SJCRH30 (cell line): ENCODE measurements at places on chromosomes 2 and 18. TPM values are rescaled to one million over a fixed set of nuclear protein-coding genes. Genes with fewer than 3 reads are reported as not detected.
A peak's percentile ranks its signal among the peaks of the same experiment; 100 is the strongest.

DNA sequence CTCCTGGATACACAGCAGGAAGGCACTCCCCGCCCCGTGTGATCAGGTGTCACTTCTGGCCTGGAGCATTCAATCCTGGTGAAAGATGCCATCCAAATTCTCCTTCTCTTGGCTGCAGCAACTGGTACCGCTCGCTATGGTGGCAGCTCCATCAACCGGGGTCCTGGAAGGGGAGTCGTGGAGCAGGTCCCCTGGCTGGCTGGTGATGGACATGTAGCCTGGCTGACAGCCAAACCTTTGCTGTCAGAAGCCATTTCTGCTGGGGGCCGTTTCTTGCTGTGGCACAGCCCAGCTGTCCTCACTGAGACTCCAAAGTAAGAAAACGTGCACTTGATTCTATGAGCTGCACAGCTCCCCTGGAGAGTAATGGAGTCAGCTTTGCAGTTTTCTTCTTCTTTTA lies 7.1 kb upstream of the CYS1 start:
- no peak overlapping the region for H3K4me3 ChIP-seq
- DNase-seq, result no peak
- H3K4me1 ChIP-seq, result no peaks in the 10 kb centered on the region
- 0 out of 2 replicates have a peak, but pooled peaks cover 2% of the 10 kb centered on the region for H3K27me3 ChIP-seq

DNA sequence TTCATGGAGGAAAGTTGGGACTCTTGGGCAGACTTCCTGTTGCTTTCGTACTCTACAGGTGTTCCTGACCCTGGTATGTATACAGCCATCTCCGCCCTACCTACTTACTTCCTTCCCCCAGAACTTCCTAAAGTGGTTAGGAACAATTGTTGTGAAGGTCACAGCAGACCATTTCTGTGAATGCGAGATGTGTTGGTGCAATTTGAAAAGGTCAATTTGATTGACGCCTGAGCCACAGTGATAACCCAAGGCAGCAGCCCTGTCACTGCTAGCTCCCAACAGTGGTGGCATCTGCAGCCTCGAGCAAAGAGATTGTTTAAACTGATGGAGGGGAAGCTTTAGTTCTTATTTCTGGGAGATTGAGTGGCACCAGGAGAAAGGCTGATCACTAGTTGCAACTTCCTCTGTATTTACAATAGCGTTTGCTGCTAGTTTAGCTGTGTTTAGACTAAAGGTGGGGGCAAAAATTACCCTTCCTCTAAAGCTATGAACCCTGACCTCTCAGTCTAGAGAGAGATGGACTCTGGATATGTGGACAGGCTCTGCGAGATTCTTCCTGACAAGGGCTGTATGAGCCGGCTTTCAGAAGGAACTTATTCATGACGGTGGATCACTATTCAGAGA lies 78.3 kb upstream of the MAP4K3 start:
- no peaks in the 10 kb centered on the region for H3K27me3 ChIP-seq
- H3K4me1 ChIP-seq, result peaks cover 12% of the 10 kb centered on the region; the same call in 1 of the 2 replicates
- no peak for DNase-seq
- H3K27ac ChIP-seq, result no peak overlapping the region
- no peak overlapping the region for H3K4me3 ChIP-seq
- no peaks in the 10 kb centered on the region for H3K36me3 ChIP-seq

DNA sequence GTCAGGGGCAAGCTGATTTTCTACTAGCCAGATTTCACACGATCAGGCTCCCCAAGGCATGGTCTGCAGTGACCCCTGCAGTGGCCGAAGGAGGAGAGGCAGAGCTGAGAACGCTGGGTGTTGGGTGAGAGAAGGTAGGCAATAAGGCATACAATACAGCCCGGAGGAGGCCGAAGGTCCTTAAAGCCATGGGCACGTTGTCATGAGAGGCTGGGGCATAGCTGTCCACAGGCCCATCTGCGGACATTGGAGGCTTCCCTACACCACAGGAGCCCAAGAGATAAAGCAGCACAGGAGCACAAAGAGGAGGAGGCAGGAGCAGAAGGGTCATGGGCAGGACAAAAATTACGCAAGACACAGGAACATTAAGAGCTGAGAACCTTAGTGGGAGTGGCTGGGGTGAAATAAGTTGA lies 16.7 kb upstream of the BZW1 start:
- DNase-seq, result no peak
- no peak overlapping the region for H3K27ac ChIP-seq
- H3K27me3 ChIP-seq, result peaks cover 5% of the 10 kb centered on the region; the same call in 1 of the 2 replicates
- H3K36me3 ChIP-seq, result no peaks in the 10 kb centered on the region

GRCh38 chr18:48003426-48004349 lies 73.2 kb upstream of the SMAD2 start:
- H3K36me3 ChIP-seq, result no peaks in the 10 kb centered on the region
- no peaks in the 10 kb centered on the region for H3K27me3 ChIP-seq
- H3K4me1 ChIP-seq, result peaks cover 18% of the 10 kb centered on the region
- no peak overlapping the region for H3K4me3 ChIP-seq
- DNase-seq, result peak; percentile 68

DNA sequence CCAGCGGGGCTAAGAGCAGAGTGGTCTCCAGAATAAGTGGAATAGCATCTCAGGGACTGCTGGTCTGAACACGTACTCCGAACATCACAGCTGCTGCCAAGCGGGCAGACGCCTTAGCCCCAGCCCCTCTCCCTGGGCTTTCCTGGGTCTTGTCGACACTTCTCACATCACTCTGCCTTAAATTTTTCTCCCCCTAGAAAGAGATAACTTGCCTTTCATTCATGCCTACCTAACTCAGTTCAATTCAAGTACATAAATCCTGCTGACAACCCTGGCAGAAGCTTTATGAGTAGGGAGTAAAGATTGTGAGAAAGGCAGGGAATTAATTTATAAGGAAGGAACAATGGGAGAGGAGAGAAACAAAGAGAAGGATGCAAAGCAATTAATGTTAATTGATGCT lies 202.9 kb upstream of the TNP1 start:
- 0 out of 2 replicates have a peak, but pooled peaks cover 2% of the 10 kb centered on the region for H3K4me1 ChIP-seq
- H3K4me3 ChIP-seq, result no peak overlapping the region
- H3K27me3 ChIP-seq, result no peaks in the 10 kb centered on the region
- DNase-seq, result no peak
- no peaks in the 10 kb centered on the region for H3K36me3 ChIP-seq
- no peak overlapping the region for H3K27ac ChIP-seq

- H3K27ac ChIP-seq, result no peak overlapping the region
- H3K4me1 ChIP-seq, result peaks cover 4% of the 10 kb centered on the region; the same call in 1 of the 2 replicates
- no peak for DNase-seq
- no peak overlapping the region for H3K4me3 ChIP-seq
- peaks cover 4% of the 10 kb centered on the region; the same call in 1 of the 2 replicates for H3K27me3 ChIP-seq
- no peaks in the 10 kb centered on the region for H3K36me3 ChIP-seq
Observed at GRCh38 chr2:109700680-109701274, 86.6 kb downstream of the SOWAHC start.

GRCh38 chr2:186605041-186605440 lies 15.2 kb downstream of the ITGAV start:
- H3K27me3 ChIP-seq, result no peaks in the 10 kb centered on the region
- no peak overlapping the region for H3K27ac ChIP-seq
- peaks cover 13% of the 10 kb centered on the region for H3K4me1 ChIP-seq
- DNase-seq, result peak; percentile 50
- H3K36me3 ChIP-seq, result peaks cover 47% of the 10 kb centered on the region
- no peak overlapping the region for H3K4me3 ChIP-seq

GRCh38 chr2:24485197-24485596 lies 5.9 kb upstream of the NCOA1 start:
- no peaks in the 10 kb centered on the region for H3K27me3 ChIP-seq
- H3K4me1 ChIP-seq, result peaks cover 18% of the 10 kb centered on the region
- peak; percentile 93 for DNase-seq
- H3K36me3 ChIP-seq, result no peaks in the 10 kb centered on the region

The TFCP2L1 gene
- total RNA-seq, result 0.05 and 0.08 TPM in 2 replicates

The NDC80 gene
- 77.5 and 95.3 TPM in 2 replicates for total RNA-seq

The HOXD3 gene
- total RNA-seq, result not detected in 2 replicates
